ENCODE measurements at places on chromosomes 2 and 18.

DNA sequence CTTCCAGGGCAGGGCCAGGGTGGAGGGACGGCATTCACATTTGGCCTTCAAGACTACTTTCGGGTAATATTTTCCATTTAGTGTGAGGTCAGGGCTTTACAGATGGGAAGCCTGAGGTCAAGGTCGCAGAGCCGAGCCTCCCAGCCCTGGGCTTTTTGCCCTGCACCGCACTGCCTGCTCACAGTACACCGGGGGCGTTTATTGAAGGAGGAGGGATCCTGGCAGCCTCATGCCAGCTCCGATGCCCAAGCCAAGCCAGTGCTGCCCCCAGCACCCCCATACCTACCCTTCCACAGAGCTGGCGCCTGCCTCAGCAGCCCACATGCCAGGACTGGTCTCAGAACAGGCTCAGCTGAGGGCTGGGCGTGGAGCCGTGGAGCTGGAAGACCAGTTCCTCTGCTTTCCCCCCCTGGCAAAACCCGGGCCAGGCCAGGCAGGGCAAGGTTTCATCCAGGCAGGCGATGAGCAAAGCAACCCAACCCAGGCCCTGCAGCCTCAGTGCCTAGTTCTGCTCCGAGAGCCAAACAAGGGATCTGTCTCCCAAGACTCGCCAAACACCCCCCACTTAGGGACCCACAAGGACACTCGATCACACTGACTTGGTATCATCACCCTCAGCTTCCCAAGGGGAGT, 11.9 kb downstream of the SDC1 start:
- DNase-seq, result no peak

DNA sequence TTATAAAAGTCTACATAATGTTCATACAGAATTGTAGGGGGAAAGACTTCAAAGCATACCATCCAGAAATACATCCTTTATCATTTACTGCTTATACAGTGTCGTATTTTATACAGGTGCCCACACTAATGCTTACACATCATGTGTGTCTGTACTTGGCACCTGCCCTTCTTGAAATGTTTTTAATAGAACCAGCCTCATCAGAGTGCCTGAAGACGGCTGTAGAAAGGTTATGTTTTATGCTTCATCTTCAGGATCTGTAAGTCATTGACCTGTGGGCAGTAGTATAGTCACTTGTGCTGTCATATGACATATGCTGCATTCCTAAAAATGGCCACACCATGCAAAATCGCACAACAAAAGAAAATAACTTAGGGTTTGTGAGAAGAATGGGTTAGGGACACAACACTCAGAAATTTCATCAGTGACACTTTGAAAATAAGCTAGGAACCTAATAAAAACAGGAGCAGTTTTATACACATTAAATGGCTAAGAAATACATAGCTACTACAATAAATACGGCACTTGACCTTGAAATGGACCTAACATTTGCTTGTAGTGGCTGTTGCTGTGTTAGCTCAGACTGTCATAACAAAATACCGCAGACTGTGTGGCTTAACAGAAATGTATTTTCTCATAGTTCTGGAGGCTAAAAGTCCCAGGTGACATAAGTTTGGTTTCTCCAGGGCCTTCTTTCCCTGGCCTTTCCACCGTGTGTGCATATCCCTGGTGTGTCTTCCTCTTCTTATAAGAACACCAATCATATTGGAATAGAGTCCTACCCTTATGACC, 112.6 kb downstream of the CERS6 start:
- DNase-seq, result peak; percentile 11

- no peak for DNase-seq
Measured at GRCh38 chr2:188404341-188405004, 112.8 kb downstream of the GULP1 start.

GRCh38 chr2:6845903-6846302, 19.8 kb downstream of the CMPK2 start:
- no peak for DNase-seq

- DNase-seq, result no peak
Measured at GRCh38 chr2:155663265-155663664, 669.3 kb downstream of the NR4A2 start.

DNA sequence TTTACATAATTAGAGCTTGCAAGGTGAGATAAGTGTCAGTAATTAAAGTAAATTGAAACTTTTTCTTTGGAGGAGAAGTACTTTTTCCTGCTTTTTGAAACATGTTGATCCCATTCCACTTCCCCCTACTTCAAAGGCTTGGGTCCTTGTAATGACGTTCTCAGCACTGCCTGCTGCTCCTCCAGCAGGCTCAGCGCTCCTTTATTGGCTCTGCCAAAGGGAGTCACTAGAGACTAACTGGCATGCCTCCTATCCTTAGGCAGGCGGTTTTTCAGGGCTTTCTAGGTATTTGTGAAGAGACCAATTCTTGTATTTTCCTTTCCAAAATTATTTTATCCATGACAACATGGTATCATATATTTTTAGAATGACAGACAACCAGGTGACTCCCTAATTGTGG, 43.9 kb upstream of the ACADL start:
- no peak for DNase-seq

DNA sequence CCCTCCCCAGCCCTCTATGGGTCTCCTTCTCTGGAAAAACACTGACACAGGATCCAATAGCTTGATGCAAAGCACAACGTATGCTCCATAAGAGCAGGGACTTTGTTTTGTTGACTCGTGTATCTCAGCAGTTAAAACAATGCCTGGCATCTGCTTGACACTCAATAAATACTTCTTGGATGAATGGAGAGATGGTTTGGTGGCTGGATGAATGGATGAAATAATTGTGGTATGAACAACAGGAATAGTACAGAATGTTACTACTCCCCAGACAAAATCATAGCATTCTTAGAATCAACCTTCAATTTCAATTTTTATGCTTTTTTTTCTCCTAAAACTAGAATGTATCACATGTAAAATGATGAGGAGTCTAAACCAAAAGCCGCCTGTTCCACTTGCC, 57.4 kb downstream of the KCNE4 start:
- DNase-seq, result no peak

DNA sequence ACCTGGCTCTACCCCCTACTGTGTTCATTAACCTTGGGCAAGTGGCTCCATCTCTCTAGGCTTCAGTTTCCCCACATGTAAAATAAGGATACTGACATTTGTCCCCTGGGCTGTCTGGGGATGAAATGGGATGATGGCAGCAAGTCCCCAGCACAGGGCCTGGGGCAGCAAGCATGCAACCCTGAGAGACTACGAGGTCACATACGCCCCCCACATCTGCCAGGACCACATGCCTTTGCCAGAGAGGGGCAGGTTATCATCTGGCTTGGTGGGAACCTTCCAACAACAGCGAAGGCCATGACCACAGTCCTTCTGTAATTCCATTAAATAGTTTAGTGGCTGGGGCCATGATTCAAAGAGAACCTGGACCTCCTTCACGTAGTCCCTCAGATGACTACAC, 145.9 kb upstream of the REV1 start:
- DNase-seq, result no peak

DNA sequence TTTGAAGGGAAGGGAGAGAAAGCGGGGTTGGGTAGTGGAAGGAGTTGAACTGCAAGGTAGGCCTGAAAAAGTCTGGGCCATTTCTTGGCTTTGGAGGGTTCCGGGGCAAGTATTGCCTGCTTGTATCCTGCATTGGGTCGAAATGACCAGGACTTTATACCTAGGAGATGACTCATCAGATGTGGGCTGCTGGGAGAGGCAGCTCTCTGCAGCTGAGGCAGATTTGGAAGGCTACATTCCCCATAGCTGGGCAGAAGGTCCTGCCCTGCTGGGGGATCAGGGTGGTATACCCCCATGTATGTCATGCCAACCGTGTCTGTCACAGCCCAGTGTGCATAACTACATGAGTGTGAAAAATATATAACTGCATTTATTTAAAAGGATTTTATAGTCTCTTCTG, 171.8 kb upstream of the SPRED2 start:
- DNase-seq, result no peak

GRCh38 chr2:2270808-2271415, 60.2 kb downstream of the MYT1L start:
- no peak for DNase-seq

DNA sequence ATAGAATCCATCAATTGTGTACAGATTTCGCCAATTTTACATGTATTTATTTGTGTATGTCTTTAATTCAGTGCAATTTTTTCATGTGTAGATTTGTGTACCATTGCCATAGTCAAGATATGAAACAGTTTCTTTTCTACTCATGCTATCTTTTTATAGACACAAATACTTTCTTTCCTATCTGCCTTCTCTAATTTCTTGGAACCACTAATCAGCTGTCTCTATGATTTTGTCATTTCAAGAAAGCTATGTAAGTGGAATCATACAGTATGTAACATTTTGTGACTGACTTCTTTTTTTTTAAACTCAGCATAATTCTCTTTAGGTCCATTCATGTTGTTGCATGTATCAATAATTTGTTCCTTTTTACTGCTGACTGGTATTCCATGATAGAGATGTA, 33.3 kb downstream of the KIAA1328 start:
- DNase-seq, result no peak

DNA sequence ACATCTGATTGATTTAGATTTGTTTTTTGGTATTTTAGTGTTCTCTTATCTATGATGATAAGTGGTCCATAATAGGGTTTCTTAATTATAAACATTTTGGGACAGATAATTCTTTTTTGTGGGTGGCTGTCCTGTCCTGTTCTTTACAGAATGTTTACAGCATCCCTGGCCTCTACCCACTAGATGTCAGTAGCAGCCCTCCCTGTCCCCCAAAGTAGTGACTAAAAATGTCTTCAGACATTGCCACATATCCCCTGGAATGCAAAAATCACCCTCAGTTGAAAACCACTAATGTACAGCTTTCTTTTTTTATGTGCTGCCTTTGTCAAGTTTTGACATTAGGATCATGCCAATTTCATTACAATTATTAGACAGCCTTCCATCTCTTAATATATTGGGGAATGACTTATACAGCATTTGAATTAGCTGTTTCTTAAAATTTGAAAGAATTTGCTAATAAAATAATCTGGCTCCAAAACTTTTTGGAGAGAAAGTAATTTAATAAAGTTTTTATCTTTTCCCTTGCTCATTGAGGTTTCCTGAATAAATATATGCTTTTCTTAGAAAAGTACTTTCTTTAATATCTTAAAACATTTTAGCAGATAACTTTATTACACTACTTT, 19.5 kb downstream of the WIPF1 start:
- DNase-seq, result no peak

GRCh38 chr18:61847164-61847791, 45.5 kb downstream of the RNF152 start:
- no peak for DNase-seq

GRCh38 chr18:7366597-7366996, 135.7 kb downstream of the LRRC30 start:
- no peak for DNase-seq

- DNase-seq, result no peak
Measured at GRCh38 chr2:45567974-45568789, 42.9 kb downstream of the SRBD1 start.

- no peak for DNase-seq
Measured at GRCh38 chr2:222269132-222269531, 29.7 kb downstream of the PAX3 start.

DNA sequence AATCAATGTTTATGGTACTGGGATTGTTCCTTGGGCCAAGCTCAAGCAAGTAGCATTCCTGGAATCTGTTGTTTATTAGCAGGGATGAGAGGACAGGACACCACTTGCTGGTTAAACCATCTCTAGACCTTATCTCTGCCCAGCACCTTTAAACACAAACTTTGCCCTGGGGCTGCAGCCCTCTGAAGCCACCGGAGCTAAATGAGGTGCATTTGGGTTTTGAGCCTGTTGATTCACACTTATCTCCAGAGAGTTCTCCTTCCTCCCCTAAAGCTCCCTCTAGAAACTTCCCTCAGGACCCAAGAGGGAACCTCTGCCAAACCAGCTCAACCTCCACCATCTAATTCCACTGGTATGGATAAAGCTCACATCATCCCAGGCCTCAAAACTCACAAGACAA, 94.8 kb upstream of the EPAS1 start:
- no peak for DNase-seq

GRCh38 chr2:10285191-10285555, 17.5 kb upstream of the HPCAL1 start:
- DNase-seq, result no peak

GRCh38 chr2:2838548-2838845, 507.4 kb upstream of the MYT1L start:
- no peak for DNase-seq

DNA sequence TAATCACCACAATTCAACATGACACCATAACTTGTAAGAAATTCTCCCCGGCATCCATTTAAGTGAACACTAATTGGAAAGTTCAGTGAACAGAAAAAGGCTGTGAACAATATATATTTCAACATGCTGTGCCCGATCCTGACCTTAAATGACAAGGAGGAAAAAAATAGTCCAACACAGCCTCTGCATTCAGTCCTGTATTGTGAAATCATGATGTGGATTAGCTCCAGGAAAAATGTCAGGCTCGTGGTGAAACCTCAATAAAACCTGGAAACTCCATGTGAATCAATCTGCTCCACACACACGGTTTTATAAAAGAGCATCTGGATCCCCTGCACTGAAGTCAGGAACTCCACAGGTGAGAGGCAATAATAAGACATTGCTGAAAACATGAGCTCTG, 145.4 kb upstream of the SPOPL start:
- no peak for DNase-seq

- DNase-seq, result no peak
Measured at GRCh38 chr2:119487434-119488244, 36.6 kb downstream of the SCTR start.
